Activated CD8-positive, alpha-beta memory T cell treated with anti-CD3 and anti-CD28 coated beads, Interleukin-2, amount 10 ng/mL, durations not matched to agents 7 days and 5 days (primary cell): ENCODE measurements at places on chromosomes 5 and 9.
A peak's percentile ranks its signal among the peaks of the same experiment; 100 is the strongest.

DNA sequence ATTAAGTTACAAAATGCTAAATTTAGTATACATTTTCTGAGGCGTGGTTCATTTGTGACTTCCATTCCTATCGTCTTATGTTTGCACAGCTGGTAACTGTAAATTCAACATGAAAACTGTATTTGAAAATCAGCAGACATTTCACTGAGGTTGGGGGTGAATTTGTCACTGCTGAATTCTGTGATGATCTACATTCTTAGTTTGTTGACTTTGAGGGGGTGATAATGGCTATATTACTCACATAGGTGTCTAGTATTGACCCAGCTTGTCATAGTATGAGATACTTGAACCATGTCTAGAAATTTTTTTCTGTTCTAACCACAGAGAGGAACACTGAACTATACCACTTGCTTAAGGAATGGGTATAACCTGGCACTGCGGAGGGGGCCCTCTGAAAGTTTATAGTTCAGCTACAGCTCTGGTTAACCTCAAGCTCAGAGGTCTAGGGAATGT lies 313.3 kb downstream of the PIK3R1 start:
- H3K4me3 ChIP-seq: no peak overlapping the region
- no peak for DNase-seq
- no peaks in the 10 kb centered on the region for H3K4me1 ChIP-seq
- peaks cover 8% of the 10 kb centered on the region for H3K27me3 ChIP-seq
- no peak overlapping the region for H3K27ac ChIP-seq
- H3K36me3 ChIP-seq: no peaks in the 10 kb centered on the region

- peaks cover 27% of the 10 kb centered on the region for H3K4me1 ChIP-seq
- peaks cover 8% of the 10 kb centered on the region for H3K36me3 ChIP-seq
- no peak overlapping the region for H3K27ac ChIP-seq
- peaks cover 4% of the 10 kb centered on the region for H3K27me3 ChIP-seq
Observed at GRCh38 chr5:61409568-61409967, 77.5 kb downstream of the ZSWIM6 start.

GRCh38 chr5:68915079-68915478 lies 178.7 kb upstream of the SLC30A5 start:
- no peaks in the 10 kb centered on the region for H3K27me3 ChIP-seq
- DNase-seq: no peak
- no peaks in the 10 kb centered on the region for H3K4me1 ChIP-seq
- no peaks in the 10 kb centered on the region for H3K36me3 ChIP-seq

GRCh38 chr5:98804066-98804465 lies 30.6 kb downstream of the RGMB start:
- no peak overlapping the region for H3K4me3 ChIP-seq
- no peaks in the 10 kb centered on the region for H3K27me3 ChIP-seq
- H3K36me3 ChIP-seq: peaks cover 3% of the 10 kb centered on the region

GRCh38 chr9:94110821-94111252 lies 26.6 kb downstream of the PTPDC1 start:
- H3K27me3 ChIP-seq: no peaks in the 10 kb centered on the region
- no peak overlapping the region for H3K27ac ChIP-seq
- H3K36me3 ChIP-seq: no peaks in the 10 kb centered on the region
- H3K4me3 ChIP-seq: no peak overlapping the region
- no peak for DNase-seq
- H3K4me1 ChIP-seq: peaks cover 7% of the 10 kb centered on the region

GRCh38 chr9:95927271-95928004 lies 51.9 kb downstream of the ERCC6L2 start:
- no peaks in the 10 kb centered on the region for H3K27me3 ChIP-seq
- H3K36me3 ChIP-seq: peaks cover 47% of the 10 kb centered on the region
- peaks cover 2% of the 10 kb centered on the region for H3K4me1 ChIP-seq
- no peak for DNase-seq

DNA sequence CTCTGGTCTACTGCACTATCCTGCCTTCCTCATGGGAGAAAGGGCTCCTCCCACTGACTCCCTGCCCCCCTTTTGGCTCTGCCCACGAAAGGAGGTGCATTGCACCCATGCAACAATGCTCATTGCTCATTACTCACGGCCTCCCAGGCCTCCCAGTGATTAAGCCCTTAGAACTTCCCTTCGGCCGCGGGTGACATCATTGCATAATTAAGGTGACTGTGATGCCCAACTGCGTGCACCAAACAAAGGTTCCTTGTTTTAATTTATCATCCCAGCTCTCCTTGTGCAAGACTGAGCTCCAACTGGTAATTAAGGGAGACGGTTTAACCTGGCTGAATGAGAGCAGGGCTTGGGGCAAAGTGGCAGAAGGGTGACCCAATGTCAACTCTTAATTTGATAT lies 180.4 kb downstream of the GAS1 start:
- no peak overlapping the region for H3K4me3 ChIP-seq
- no peaks in the 10 kb centered on the region for H3K36me3 ChIP-seq
- no peak overlapping the region for H3K27ac ChIP-seq
- H3K4me1 ChIP-seq: no peaks in the 10 kb centered on the region
- DNase-seq: no peak

DNA sequence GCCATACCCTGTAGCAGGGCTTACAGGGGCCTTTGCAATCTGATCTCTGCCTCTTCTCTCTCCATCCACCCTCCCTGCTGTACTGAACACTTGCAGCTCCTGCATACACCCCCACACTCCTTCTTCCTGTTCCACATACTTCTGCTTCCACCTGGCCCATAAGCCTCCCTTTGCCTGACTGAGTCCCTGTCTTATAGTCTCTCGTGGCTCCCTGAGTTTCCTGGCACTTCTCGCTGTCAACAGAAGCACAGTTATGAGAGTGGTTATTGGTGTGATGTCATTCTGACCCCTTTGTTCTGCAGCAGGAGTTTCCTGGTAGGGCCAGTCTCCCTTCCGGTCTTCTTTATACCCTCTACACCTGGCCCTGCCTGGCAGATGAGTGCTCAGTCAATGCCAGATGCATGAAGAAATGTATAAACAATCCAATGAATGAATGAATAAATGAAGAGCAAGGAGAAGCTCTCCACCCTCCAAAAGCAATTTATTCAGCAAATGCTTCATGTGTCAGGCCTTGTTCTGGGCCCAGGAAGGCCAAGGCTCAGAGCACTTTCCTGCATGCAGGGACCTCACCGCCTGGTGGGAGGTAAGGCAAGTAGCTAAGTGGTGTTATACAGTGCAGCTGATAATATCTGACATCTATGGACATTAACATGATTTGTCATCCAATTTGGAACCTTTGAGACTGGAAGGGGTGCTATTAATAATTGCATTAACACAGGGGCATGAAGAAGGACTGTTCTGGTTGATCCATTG lies 20.5 kb upstream of the CSF1R start:
- no peak overlapping the region for H3K27ac ChIP-seq
- H3K36me3 ChIP-seq: no peaks in the 10 kb centered on the region

GRCh38 chr5:36357391-36357975 lies 55.8 kb upstream of the RANBP3L start:
- no peaks in the 10 kb centered on the region for H3K36me3 ChIP-seq
- DNase-seq: no peak
- peaks cover 6% of the 10 kb centered on the region for H3K27me3 ChIP-seq
- no peak overlapping the region for H3K27ac ChIP-seq
- H3K4me3 ChIP-seq: no peak overlapping the region
- peaks cover 4% of the 10 kb centered on the region for H3K4me1 ChIP-seq

DNA sequence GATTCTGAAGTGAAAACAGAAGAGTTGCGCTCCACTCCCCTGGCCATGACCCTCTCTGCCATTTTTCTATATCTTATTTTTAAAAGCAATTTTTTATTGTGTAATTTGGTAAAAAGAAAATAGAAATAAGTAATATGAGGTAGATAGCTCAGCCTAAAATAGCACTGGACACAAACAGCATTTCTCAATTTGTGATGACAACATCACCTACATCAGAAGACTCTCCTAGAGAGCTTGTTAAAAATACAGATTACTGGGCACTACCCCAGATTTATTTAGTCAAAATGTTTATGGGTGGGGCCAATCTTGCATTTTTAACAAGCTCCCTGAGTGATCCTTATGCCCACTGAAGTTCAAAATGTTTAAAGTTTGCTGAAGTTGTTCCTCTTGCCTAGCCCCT lies 40.5 kb upstream of the CCDC112 start:
- DNase-seq: no peak
- peaks cover 11% of the 10 kb centered on the region for H3K4me1 ChIP-seq
- no peaks in the 10 kb centered on the region for H3K36me3 ChIP-seq
- peaks cover 32% of the 10 kb centered on the region for H3K27me3 ChIP-seq
- H3K27ac ChIP-seq: no peak overlapping the region
- no peak overlapping the region for H3K4me3 ChIP-seq

DNA sequence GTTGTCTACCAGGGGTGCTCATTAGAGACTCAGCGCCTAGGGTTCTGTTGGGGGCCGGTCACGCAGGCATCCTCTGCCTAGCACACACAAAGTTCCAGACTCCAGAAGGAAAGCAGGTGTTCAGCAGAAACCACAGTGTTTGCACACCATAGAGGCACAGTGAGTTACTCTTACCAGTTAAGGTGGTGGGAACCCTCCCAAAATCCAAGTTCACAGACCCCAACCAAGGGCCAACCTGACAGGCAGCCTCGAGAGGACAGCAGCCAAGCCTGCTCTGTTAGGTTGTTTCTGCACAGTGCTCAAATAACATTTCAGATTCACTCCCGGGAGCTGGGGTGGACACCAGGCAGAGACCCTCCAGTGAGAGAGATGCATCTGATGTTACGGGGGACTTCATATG lies 36.2 kb downstream of the SECISBP2 start:
- H3K4me3 ChIP-seq: no peak overlapping the region
- peaks cover 53% of the 10 kb centered on the region for H3K4me1 ChIP-seq
- no peaks in the 10 kb centered on the region for H3K27me3 ChIP-seq
- H3K27ac ChIP-seq: no peak overlapping the region

DNA sequence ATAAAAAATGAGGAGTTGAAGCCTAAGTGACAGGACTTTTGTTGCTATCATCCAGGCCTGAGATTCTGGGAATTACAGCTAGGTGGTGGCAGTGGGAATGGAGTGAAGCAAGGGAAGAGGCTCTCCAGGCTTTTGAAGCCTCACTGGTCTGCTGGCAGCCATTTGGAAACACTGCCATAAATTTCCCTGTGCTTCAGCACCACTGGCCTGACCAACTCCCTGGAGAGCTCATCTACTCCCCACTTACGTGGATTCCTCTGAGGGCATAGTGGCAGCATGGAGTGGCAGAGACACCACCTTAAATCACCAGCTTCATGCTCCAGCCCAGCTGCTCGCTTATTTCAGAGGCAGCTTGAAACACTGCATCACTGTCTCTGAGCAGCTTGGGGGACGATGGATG lies 518.2 kb downstream of the TLR4 start:
- DNase-seq: no peak
- H3K4me3 ChIP-seq: no peak overlapping the region
- H3K27ac ChIP-seq: no peak overlapping the region
- no peaks in the 10 kb centered on the region for H3K4me1 ChIP-seq

DNA sequence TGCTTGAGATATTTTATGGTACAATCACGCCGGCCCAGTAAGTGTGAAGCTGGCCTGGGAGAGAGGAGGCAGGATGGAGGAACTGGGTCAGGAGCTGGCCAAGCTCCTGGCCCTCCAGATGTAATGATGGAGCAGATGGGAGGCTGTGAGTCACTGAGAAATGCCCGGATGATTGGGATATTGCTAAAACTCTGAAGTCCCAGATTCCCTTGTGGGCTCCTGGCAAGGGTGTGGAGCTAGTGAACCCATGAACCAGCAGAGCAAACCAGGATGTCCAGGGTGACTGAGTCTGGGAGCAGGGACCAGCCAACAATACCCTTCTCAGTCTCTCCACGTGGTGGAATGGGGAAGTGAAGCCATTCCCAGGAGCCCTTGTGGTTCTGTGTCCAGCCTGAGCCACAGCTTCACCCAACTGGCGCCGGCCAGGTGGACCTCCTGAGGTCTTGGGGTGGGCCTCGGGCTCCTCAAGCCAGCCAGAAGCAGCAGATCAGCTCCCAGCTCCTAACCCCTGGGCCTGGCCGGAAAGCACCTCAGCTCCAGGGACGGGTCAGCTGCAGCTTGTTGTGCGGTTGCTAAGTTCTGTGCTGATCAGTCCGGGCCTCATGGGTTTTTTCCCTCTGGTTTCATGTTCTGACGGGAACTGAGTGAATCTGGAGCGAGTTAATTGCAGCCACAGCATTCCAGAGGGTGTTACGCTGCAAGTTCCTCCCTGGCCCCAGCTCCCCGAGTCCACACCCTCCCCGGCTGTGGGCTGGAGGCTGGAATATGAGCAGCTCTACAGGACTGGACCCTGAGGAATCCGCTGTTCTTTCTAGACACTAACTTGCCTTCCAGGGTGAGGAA lies 37.6 kb downstream of the DUSP1 start:
- DNase-seq: no peak
- no peaks in the 10 kb centered on the region for H3K4me1 ChIP-seq
- H3K36me3 ChIP-seq: no peaks in the 10 kb centered on the region
- H3K27me3 ChIP-seq: no peaks in the 10 kb centered on the region
- no peak overlapping the region for H3K4me3 ChIP-seq
- H3K27ac ChIP-seq: no peak overlapping the region

DNA sequence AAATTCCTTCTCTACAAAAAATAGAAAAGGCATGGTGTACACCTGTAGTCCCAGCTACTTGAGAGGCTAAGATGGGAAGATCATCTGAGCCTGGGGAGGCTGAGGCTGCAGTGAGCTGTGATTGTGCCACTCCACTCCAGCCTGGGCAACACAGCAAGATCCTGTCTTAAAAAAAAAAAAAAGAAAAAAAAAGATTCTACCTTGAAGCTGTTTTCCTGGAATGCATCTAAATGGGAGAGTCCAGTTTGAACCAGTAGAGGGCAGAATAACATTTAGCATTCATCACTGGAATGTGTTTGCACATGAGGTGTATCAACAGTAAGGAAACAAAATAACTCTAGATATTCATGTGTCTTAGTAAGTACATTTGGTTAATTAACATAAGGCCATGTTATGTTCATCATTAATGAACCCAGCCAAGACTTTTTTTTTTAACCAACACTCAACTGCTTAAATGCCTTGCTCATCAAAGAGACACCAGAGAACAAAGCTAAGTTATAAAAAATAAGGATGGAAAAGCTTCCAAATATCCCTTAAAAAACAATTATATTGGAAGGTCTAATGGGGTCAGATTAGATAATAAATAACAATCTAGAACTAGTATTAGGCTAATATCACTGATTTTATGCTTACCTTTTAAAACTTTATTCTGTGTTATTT lies 16.1 kb downstream of the IFNE start:
- H3K27ac ChIP-seq: no peak overlapping the region
- DNase-seq: no peak
- no peak overlapping the region for H3K4me3 ChIP-seq

- H3K4me1 ChIP-seq: no peaks in the 10 kb centered on the region
- H3K27me3 ChIP-seq: no peaks in the 10 kb centered on the region
- DNase-seq: no peak
- no peak overlapping the region for H3K27ac ChIP-seq
- no peak overlapping the region for H3K4me3 ChIP-seq
Observed at GRCh38 chr5:55278778-55279177, 28.7 kb downstream of the DHX29 start.

DNA sequence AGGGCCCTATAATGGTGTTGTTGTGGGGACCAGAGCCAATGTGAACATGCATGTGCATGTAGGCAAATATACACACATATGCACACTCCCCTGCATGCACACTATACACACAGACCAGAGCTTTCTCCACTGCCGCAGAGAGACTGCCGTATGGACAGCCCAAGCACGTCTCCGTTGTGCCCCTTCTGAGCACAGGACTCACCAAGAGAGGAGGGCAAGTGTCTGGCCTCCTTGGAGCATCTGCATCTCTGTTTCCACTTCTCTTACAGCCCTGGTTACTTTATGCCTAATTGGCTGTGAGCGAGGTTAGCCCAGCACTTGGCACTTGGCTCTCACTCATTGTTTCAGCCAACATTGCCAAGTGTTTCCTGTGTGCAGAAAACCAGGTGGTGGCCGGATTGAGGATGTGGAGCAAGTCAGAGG lies 30.4 kb downstream of the CSF2 start:
- peaks cover 78% of the 10 kb centered on the region for H3K4me1 ChIP-seq
- peak overlapping the region; percentile 38 for H3K4me3 ChIP-seq
- DNase-seq: peak; percentile 78
- peaks cover 9% of the 10 kb centered on the region for H3K36me3 ChIP-seq
